ENCODE measurements at places on chromosomes 16 and 17.

GRCh38 chr17:57441270-57441600 lies 184.9 kb downstream of the MSI2 start:
- no peak for DNase-seq

- peak; percentile 42 for DNase-seq
Observed at GRCh38 chr16:11356573-11357331, 11.5 kb downstream of the RMI2 start.

DNA sequence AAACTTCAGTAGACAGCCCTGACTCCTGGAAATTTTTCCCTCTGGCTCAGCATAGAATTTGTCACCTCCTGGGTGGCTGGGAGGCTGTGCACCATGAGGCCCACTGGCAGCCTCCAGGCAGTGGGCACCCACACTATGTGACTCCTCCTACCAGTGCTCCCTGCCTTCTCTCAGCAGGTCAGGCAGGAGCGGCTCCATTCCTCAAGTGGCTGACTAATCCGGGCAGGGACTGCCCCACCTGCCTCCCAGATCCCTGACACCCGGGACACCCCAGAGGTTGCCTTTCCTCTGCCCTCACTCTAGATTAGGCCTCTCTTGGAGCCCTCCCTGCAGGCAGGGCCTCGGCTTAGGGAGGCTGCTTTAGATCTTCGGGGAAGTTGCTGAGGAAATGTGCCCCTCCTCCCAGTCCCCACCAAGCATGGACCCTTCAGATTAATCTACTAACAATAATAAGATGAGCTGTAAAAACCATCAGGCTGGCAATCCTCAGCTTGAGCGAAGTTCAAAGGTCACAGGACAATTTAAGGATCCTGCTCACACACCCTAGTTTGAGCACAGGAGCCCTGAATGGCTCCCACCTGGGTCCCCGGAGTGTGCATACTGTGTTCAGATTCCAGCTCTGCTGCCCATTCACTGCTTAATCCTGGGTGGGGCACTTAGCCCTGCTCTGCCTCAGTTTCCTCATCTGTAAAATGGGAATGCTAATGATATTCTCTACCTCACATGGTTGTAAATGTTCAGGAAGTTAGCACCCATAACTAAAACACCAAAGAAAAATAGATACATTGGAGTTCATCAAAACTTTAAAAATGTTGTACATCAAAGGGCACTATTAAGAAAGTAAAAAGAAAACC lies 10.0 kb upstream of the MYCBPAP start:
- DNase-seq = no peak

GRCh38 chr16:4852221-4852872 lies 5.1 kb downstream of the UBN1 start:
- no peak for DNase-seq

GRCh38 chr16:77581706-77582105 lies 140.6 kb upstream of the NUDT7 start:
- DNase-seq = no peak

DNA sequence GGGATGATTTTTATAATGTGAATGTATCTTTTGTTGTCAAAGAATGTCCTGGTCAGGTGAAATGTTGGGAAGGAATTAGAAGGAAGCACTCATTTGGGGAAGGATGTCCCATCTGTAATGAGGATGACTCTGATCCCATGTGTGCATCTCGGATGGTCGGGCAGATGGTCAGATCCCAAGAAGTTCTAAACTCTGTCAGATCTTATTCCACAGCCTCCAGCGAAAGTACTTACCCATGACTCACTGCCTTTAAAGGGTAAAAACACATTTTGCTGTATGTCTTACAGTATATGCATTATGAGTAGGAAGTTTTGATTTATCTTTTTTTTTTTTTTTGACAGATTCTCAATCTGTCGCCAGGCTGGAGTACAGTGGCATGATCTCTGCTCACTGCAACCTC lies 548 bp upstream of the KRTAP4-11 start:
- DNase-seq = no peak

DNA sequence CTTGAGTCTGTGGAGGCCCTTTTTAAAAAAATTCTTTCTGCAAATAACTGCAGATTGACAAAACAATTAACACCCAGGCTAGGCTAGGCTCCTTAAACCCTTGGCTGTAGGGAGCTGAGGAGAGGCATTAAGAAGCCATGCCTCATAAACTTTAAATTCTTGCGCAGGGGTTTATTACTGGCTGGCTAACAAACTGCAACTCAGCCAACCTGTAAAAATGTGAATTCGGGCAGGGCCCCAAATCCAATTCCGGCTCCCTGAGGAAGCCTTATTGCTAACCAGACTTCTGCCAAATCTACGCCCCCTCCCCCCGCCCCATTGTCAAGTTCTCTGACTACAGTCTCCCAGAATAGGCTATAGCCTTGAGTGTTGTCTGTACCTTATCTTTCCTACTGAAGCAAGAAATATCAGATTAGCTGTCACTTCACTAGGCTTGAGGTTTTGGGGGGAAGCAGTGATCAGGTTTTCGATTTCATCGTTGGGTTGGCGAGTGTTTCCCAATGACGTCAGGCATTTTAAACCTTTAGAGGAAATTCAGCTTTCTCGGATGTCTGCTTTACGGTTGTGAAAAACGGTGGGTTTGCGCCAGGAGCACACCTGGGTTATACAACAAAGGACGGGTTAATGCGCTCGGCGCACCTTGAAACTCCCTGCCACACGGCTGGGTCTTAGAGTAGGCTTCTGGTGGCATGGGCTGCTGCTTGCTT lies 2.0 kb downstream of the CDH3 start:
- no peak for DNase-seq

- no peak for DNase-seq
Observed at GRCh38 chr16:27161398-27161797, 41.9 kb upstream of the KDM8 start.

- DNase-seq = no peak
Observed at GRCh38 chr17:917941-918740, 61.4 kb downstream of the NXN start.

GRCh38 chr17:6043405-6043804 lies 26.8 kb upstream of the WSCD1 start:
- no peak for DNase-seq
